ENCODE measurements at places on chromosomes 5 and 9.

DNA sequence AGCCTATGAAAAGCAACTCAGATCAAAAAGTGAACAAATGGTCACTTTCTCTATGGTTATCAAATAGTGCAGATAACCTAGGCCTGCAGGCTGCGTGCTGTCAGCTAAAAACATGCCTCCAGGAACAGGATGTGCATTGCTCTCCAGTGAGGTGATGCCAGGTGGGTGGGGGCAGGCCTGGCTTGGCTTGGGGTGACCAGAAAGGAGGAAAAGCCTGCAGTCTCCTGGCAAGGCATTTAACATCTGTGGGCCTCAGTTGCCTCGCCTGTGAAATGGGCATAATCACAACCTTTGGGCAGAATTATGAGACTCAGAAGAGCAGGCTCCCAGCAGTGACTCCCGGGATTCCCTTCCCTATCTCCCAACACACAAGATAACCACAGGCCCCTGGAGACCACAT, 135.9 kb downstream of the COL23A1 start:
- no peak for DNase-seq

DNA sequence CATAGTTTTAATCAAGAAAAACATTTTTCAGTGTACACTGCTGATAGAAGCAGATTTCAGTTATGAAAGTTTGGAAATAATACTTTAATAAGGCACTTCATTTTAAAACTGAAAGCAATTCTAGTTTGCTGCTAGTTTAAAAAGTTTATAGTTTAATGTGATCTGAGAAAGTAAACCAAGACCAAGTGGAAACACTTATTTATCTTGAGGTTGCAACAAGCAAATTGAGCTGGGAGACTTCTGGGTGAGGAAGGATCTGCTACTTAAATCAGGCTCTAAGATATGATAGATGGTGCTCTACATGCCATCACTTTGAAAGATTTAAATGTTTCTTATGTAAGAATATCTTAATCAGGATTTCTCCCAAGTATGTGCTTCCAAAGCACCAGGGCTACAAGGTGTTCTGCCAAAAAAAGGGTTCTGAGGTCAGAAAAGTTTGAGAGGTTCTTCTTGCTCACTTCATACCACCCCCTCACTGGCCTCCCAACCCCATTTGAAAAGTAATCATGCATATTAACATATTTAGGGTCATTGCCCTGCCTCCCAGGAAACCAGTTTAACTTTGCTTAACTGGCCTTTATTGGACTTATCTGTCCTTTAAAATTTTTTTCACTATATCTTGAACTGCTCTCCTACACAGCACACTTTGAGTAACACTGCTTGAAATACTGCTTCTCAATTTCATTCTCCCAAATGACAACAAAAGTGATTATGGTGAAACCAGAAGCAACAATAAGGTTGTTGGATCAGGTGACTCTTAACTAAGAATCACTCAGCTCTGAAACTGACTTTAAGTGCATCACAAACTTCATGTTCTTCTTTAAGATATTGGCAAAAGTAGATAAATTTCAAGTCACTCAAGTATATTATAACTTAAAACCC, 15.5 kb downstream of the SLC44A1 start:
- no peak for DNase-seq

DNA sequence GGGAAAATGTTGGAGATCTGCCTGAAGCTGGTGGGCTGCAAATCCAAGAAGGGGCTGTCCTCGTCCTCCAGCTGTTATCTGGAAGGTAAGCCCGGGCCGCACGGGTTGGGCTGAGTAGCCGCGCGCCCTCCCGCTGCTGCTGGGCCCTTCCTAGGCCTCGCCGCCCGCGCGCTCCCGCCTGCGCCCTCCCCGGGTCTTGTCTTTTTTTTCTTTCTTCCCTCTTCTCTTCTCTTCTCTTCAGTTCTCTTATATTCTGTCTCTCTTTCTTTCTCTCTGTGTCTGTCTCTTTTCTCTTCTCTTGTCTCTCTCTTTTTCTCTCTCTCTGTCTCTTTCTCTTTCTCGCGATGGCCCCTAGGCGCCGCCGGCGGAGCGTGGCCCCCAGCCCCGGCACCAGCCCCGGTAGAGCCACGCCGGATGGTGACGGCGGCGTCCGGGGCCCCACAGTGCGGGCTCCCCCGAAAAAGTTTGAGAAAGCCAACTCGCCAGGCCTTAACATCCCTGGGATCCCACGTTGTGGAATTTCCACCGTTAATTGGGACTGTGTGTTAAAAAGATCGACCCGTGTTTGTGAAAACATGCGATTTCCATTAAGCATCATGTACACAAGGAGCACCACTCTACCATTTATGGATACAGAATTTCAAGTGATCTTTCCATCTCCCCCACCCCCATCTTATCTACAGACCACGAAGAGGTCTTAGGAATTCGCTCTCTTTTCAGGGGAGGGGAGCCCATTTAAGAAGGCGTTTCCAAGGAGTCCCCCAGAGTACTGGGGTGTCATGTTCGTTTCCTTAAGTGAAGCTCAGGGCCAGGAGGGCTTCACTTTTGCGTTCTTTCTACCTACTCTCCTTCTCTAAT, 616 bp downstream of the ABL1 start:
- peak; percentile 12 for DNase-seq

- DNase-seq, result no peak
Observed at GRCh38 chr9:114633438-114634089, 22.5 kb downstream of the TMEM268 start.

DNA sequence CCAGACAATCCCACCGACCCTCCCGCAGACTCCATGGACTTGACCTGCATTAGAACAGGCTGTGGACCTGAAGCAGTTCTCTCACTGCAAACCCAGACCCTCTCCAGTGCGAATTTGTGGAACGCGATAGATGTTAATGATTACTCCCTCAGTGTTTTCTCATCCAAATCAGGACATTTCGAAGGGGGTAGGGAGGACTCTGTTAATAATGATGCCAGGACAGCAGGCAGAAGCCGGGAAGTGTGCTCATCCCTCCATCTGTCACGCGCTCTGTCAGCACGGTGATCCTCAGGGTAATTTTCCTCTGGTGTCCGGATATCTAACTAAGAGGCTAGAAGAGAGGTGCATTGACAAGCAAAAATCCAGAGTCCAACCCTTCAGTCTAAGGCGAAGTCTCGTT, 18.8 kb downstream of the RAPGEF1 start:
- no peak for DNase-seq

DNA sequence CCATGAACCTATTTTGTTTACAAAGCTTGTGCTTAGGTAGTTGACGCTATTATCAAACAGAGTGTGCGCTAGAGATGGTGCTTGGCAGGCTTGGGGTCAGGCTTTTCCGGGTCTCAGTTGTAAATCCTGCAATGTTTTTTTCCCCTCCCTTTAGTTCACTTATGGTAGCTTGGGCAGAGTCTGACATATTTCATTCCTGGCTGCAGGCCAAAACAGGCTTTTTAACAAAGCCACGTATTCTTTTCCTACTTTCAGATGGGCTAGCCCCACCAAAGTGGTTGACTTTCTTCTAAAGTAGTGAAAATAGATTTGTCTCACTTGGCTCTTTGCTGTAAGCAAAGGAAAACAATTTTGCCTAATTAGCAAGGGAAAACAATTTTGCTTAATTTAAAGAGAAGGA, 58.0 kb upstream of the FBN2 start:
- no peak for DNase-seq

DNA sequence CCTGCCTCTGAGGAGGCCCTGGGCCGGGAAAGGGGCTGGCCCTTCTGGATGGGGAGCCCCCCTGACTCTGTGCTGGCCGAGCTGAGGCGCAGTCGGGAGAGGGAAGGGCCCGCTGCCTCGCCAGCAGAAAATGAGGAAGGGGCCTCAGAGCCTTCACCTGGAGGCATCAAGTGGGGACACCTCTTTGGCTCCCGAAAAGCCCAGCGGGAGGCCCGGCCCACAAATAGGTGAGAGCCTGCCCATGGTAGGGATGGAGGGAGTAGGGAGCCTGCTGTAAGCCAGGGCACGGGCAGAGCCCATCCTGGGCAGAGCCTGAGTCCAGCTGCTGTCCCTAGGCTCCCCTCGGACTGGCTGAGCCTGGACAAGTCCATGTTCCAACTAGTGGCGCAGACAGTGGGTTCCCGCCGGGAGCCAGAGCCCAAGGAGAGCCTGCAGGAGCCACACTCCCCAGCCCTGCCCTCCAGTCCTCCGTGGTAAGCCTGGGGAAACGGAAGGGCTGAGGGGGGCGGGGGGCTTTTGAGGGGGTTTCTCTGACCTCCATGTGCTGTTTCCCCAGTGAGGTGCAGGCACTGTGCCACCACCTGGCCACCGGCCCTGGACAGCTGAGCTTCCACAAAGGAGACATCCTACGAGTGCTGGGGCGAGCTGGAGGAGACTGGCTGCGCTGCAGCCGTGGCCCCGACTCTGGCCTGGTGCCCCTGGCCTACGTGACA, 44.3 kb upstream of the TESK1 start:
- DNase-seq, result no peak

DNA sequence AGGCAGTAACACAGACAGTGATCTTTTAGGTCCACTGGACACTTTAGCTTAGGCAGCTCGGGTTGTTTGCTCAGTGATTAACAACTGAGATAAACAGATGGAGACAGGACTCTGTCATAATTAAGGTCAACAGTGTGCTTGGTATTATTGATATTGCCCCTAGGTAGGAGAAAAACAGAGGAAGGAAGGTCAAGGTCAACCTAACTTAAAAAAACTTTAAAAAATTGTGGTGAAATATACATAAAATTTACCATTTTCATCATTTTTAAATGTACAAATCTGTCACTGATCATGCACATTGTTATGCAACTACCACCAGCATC, 2.1 kb upstream of the HSPA4 start:
- no peak for DNase-seq

DNA sequence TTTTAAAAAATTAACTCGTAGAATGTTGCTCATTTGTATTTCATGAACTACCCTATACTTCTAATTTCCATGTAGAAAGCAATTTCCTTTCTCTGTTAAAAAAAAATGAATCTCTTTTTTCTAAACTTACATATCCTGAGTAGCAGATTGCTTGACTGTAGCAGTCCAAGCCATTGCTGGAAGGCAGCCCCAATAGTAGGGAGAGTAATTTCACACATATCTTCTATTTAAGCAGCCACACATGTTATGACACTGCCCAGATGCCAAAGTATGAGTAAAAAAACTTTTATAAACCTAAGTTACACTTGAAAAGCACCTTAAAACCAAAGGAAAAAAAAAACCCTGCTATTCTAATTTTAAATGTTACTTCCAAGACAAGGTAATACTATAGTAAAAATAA, 69.6 kb downstream of the FBXL17 start:
- DNase-seq, result no peak

GRCh38 chr9:23777328-23777727, 48.7 kb downstream of the ELAVL2 start:
- no peak for DNase-seq

DNA sequence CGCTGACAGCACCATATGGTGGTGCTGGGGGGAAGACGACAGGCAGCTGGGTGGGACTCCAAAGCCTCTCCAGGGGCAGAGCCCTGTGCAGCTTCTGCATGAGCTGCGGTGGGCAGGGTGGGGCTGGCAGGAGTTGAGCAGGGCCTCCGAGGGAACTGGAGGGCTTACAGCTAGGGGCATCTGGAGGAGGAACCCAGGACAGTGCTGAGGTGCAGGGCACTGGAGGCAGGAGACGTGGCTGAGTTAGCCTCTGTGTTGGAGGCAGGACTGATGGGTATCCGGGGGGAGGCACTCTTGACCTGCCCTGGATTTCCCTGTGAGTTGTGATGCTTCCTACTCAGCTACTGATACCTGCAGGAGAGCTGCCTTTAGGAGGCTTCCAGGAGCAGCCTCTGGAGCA, 45.0 kb downstream of the TENT4A start:
- no peak for DNase-seq

GRCh38 chr5:80967500-80968181, 7.5 kb downstream of the RASGRF2 start:
- no peak for DNase-seq

GRCh38 chr5:54302267-54302687, 8.1 kb downstream of the ARL15 start:
- no peak for DNase-seq

DNA sequence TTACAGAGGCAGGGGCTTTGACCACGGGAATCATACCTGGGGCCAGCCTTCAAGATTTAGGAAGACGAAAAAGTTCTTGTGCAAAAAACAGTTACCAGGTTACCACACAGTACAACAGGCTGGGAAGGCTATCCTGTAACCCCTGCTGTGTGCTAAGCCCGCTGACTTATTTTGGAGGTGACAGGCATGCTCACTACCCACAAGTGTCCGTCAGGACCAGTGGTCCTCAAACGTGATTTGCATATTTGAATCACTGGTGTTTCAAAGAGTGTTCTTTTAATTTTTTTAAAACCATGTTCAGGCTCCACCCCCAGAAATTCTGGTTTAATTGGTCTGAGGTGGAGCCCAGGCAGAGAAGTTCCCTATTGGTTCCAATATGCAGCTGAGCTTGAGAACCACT, 146.6 kb downstream of the TTLL11 start:
- no peak for DNase-seq

- no peak for DNase-seq
Observed at GRCh38 chr9:94153905-94154304, 69.6 kb downstream of the PTPDC1 start.

- peak; percentile 35 for DNase-seq
Observed at GRCh38 chr9:101601904-101602765, 7.4 kb upstream of the PPP3R2 start.

GRCh38 chr9:77166193-77166592, 11.1 kb upstream of the VPS13A start:
- no peak for DNase-seq

- no peak for DNase-seq
Observed at GRCh38 chr5:89255845-89256463, 373.0 kb upstream of the MEF2C start.

Data from CD4-positive, alpha-beta T cell treated with Interleukin-17A for 1 hour (primary cell).